Natural killer cell treated with Interleukin-12 subunit alpha and Interleukin-12 subunit beta and Interleukin-15 and Interleukin-18, amount 100 ng/mL, for 72 hours (primary cell): ENCODE measurements at places on chromosomes 11 and 22. TPM values are rescaled to one million over a fixed set of nuclear protein-coding genes. Genes with fewer than 3 reads are reported as not detected.
A peak's percentile ranks its signal among the peaks of the same experiment; 100 is the strongest.

- H3K4me1 ChIP-seq, result peaks cover 2% of the 10 kb centered on the region
- H3K36me3 ChIP-seq, result no peaks in the 10 kb centered on the region
- H3K27ac ChIP-seq, result no peak overlapping the region
- no peaks in the 10 kb centered on the region for H3K27me3 ChIP-seq
- no peak overlapping the region for H3K4me3 ChIP-seq
Measured at GRCh38 chr22:30870451-30871345, 97.9 kb downstream of the MORC2 start.

Gene OR51I1
- total RNA-seq, result not detected

- DNase-seq, result no peak
- H3K27me3 ChIP-seq, result no peaks in the 10 kb centered on the region
- H3K4me3 ChIP-seq, result no peak overlapping the region
- no peaks in the 10 kb centered on the region for H3K36me3 ChIP-seq
- no peak overlapping the region for H3K27ac ChIP-seq
Measured at GRCh38 chr11:2517016-2517385, 72.2 kb downstream of the KCNQ1 start.

Gene PRRG4
- total RNA-seq, result 0.67 TPM

- no peak overlapping the region for H3K27ac ChIP-seq
- H3K4me1 ChIP-seq, result no peaks in the 10 kb centered on the region
- H3K27me3 ChIP-seq, result peaks cover 11% of the 10 kb centered on the region
- no peaks in the 10 kb centered on the region for H3K36me3 ChIP-seq
Measured at GRCh38 chr11:22703040-22703439, 36.6 kb downstream of the GAS2 start.

Gene OR5T2
- not detected for total RNA-seq

GRCh38 chr11:63240098-63240497 lies 3.3 kb downstream of the SLC22A25 start:
- no peak for DNase-seq
- H3K27me3 ChIP-seq, result peaks cover 52% of the 10 kb centered on the region
- no peak overlapping the region for H3K4me3 ChIP-seq
- no peak overlapping the region for H3K27ac ChIP-seq

- H3K27me3 ChIP-seq, result peaks cover 49% of the 10 kb centered on the region
- peaks cover 12% of the 10 kb centered on the region for H3K4me1 ChIP-seq
- H3K4me3 ChIP-seq, result no peak overlapping the region
- DNase-seq, result no peak
- no peak overlapping the region for H3K27ac ChIP-seq
Measured at GRCh38 chr11:124482362-124483147, 37.1 kb upstream of the OR8B8 start.

Gene CTSD
- total RNA-seq, result 592 TPM

GRCh38 chr22:49551446-49551845 lies 276.2 kb downstream of the BRD1 start:
- no peak overlapping the region for H3K27ac ChIP-seq
- DNase-seq, result peak; percentile 25
- no peaks in the 10 kb centered on the region for H3K36me3 ChIP-seq
- no peaks in the 10 kb centered on the region for H3K4me1 ChIP-seq
- no peaks in the 10 kb centered on the region for H3K27me3 ChIP-seq

- H3K36me3 ChIP-seq, result no peaks in the 10 kb centered on the region
- no peaks in the 10 kb centered on the region for H3K27me3 ChIP-seq
- H3K4me3 ChIP-seq, result peak within 1 kb of the TSS; percentile 83
- peak within 1 kb of the TSS; percentile 95 for H3K27ac ChIP-seq
- DNase-seq, result peak; percentile 78
Measured at GRCh38 chr22:39097098-39098020, at the start of gene APOBEC3H. APOBEC3H (plus strand) TSS chr22:39097244; CDS start chr22:39100279, 3,035 bp downstream.

Gene KDM4D
- total RNA-seq, result 0.38 TPM

GRCh38 chr11:81596704-81597103 lies 1137.0 kb downstream of the FAM181B start:
- no peak overlapping the region for H3K27ac ChIP-seq
